ENCODE measurements at places on chromosomes 4 and X.

DNA sequence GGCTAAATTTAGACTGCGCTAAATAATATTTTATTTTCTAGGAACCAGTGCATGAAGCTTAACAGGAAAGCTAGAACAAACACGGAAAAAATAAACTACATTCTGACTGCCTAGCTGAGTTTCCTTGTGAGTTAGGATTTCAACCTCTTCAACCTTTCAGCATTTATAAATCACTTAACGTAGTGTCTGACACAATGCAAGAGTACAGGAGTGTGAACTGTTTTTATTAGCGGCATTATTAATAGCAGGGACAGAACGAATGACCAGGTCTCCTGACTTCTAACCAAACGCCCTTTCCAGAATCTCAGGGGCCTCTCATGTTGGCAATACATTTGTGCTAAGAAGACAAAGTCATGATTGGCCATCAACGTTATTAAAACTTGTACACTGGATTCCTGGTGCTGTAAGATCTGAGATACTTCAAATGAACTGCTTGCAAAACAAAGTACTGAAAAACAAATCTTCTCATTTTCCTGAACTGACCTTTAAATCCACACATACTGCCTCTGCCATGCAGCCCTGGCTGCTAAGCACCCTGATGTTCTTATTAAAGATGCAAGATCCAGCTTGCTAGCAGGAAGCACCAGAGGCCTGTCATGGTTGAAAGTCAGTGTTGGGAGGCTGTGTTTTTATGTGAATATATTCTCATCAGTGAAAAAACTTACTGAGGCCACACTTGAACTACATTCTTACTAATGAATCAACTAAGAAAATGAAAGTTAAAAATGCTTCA, 380.4 kb upstream of the CPEB2 start:
- DNase-seq = no peak

DNA sequence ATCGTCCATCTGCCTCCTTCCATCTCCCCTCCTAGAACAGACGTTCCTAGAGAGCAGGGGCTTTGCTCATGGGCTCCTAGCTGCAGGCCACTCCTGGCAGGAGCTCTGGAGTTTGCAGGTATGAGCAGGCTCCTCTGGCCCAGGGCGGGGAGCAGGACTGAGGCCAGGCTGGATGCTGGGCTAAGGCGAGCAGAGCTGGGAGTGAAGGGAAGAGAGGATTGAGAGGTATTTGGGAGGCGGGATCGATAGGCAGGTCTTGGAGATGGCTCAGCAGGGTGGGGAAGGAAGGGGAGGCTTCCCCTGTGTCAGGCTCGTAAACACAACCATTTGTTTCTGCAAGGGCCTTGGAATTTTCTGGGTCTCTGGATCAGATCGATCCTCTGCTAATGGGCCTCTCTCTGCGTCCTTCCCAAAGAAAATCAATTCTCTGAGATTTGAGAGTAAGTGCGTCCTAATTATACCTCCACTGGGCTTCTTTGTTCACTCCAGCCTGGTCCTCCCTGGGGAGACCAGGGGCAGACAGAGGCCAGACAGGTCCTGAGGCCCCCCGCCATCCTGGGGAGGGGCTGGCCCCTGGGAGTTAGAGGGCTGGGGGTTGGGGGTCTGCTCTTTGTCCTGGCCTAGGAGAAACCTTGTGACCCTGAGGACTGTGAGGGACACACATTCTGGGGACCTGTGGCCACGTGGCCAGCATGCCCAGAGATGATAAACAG, 94.8 kb upstream of the PSAPL1 start:
- peak; percentile 81 for DNase-seq

DNA sequence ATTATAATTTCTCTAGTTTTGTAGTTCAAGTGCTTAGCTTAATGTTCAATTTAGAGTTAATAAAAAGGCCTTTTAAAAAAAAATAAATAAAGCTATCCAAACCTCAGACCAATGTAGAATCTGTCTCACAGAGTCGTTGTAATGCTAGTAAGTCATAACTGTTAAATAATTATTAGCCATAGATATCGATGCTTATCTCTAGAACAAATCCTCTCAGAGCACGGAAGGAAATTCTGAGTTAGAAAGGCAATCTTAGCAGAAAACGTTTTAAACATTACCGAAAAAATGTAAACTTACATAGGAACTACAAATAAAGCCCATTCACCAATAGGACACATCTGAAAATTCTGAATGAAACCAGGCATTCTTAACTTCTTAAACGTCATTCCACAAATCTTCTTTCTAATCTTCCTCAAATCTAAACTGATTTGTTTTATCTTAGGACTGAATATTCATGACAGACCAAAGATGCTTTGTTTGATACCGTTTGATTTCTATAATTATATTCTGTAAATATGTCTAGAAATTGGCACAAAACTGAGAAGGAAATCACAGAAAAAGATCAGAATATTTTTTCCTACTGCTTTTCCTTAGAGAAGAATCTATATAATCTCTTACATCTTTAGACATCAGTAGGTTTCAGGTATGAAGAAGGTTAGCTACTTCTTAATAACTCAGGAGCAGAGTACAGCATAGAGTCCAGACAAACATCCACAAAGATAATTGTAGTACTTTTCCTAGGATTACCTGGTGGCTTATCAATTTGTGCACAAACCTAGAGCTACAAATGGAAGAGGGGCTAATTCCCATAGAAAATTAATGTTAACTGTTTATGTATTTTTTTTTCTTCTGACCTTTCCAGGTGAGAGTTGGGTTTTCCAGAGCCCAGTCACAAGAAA, 140.7 kb downstream of the BTC start:
- DNase-seq = no peak

DNA sequence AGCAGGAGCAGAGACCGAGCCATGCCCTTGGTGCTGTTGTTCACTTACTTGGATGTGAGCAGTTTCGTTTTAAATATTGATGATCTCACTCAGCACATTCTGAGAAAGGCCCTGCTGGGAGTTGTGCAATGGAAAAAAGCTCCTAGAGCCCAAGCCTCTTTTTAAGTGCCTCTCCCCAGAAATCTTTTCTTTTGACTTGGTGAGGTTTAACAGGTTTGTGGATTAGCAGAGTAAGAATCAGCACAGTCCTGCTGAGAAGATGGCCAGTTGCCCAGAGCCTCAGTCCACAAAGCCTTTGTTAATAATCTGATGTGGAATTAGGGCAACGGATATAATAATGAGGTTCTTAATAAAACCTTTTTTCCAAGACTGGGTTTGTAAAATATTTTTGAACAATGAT, 157.5 kb upstream of the ATP6AP2 start:
- DNase-seq = peak; percentile 61

GRCh38 chrX:20530406-20530921, 263.8 kb upstream of the RPS6KA3 start:
- peak; percentile 87 for DNase-seq

GRCh38 chr4:89837385-89837992, 528 bp upstream of the SNCA start:
- DNase-seq = no peak

DNA sequence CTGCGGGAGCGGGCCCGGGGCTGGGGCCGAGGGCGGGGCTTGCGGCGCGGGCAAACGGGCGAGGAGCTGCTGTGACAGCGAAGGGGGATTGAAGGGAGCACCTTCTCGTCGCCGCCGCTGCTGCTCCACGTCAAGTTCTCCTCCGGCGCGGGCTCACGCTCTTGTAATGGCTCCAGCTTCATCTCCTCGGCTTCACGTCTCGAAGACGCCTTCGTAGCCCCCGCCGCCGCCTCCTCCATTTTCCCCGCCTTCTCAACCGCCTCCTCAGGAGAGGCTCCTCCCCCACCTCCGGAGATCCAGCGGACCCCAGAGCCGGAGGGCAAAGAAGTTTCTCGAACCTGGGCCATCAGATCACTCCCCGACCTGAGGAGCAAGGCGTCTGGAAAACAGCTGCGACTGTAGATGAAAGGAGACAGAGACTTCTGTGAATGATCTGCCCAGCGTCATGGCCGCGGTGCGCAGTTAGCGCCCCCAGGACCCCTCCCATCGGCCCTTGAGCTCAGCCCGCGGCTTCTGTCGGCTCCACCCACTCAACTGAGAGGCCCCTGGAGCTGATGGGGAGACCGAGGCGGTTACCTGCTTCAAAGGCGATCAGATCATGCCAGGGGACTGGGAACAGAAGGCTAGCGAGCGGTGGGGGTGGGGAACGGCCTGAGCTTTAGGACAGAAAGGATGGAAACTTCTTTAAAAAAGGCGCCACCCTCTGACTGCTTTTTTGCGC, 895 bp downstream of the USP51 start:
- DNase-seq = peak; percentile 85

- peak; percentile 90 for DNase-seq
These were observed 531 bp downstream of the CAMK2D start for GRCh38 chr4:113760795-113761619.

GRCh38 chr4:17650406-17650805, 36.0 kb downstream of the MED28 start:
- DNase-seq = no peak

GRCh38 chr4:147727476-147728028, 4.3 kb upstream of the ARHGAP10 start:
- DNase-seq = no peak

DNA sequence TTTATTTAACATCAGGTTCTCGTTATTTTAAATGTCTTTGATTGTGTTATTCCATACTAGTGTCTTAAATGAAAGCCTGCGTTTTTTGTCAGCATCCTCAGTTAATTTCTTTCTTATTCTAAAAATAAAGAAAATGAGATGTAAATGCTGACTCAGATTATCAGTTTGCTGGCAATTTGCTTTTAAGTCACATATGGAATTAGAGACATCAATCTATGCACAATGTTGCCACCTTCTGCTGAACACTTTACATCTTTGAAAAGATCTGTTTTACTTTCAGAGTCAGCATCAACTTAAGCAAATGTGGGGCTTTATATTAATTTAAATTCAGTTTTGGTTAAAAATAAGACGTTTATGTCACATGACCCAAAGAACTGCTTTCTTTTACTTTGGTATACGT, 99.2 kb downstream of the ADGRL3 start:
- DNase-seq = no peak

DNA sequence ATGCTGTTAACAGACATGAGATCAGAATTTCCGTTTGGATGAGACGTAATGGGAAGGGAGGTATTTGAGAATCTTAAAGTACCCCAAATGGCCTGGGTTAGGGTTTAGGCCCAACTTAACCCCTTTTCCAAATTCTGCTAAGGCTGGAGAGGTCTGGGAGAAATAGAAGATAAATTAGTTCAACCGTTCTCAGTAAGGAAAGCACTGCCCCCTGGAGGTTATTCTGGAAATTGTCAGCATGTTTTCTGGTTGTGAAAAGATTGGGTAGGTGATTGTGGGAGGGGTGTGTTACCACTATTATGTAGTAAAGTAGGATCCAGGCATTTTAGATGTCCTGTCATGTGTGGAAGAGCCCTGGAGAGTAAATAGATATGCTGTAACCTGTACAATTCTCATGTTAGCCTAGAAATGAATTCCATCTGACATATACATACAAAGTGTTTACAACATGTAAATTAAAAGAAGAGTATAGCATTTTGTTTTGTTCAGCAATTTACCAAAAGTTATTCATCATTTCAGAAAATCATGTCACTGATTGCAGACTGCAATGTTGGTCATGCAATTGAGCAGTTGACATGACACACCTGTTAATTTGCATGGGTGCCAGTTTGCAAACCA, 26.8 kb upstream of the GRXCR1 start:
- DNase-seq = peak; percentile 83

- peak; percentile 4 for DNase-seq
These were observed 355.1 kb upstream of the PABPC5 start for GRCh38 chrX:91079342-91080114.

DNA sequence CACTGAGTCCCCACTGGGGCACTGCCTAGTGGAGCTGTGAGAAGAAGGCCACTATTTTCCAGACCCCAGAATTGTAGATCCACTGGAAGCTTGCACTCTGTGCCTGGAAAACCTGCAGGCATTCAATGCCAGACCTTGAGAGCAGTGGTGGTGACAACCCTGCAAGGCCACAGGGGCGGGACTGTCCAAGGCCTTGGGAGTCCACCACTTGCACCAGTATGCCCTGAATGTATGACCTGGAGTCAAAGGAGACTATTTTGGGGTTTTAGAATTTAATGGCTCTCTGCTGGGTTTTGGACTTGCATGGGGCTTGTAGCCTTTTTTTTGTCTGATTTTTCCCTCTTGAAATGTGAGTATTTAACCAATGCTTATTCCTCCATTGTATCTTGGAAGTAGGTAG, 145.8 kb downstream of the MSN start:
- DNase-seq = no peak

GRCh38 chrX:129493643-129494042, 29.6 kb downstream of the SMARCA1 start:
- DNase-seq = no peak

- peak; percentile 51 for DNase-seq
These were observed 279.9 kb downstream of the ASMT start for GRCh38 chrX:1894740-1895139.

DNA sequence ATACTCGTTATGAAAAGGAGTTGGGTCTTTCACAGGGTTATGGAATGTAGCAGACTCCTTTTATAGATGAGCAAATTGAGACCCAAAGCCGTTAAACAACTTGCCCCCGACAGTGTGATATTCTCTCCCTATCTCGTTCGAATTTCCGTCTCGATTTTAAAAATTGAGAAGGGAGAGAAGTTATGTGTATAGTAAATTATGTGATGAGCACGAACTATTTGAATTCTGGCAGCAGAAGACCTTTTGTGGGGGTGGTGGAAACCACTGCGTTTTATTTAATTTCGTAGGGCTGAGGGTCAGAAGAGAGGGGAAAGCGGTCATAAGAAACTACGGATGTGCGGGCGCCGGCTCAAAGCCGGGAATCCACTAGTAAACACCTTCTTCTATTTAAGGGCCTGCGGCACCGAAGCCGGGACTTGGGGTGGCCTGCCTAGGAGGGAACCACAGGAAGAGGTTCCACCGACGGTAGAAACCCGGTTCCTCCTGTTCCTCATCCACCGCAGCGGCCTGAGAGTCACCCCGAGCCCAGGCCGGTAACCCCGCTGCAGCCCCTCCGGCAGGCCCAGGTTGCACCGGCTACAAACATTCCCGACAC, 1.5 kb upstream of the DDX3X start:
- no peak for DNase-seq

GRCh38 chr4:143021384-143021783, 163.3 kb upstream of the USP38 start:
- DNase-seq = no peak

- no peak for DNase-seq
These were observed 23.4 kb downstream of the STAP1 start for GRCh38 chr4:67581913-67582312.

- DNase-seq = no peak
These were observed 84.7 kb downstream of the CRMP1 start for GRCh38 chr4:5808081-5808741.

- peak; percentile 65 for DNase-seq
These were observed 27.2 kb downstream of the BST1 start for GRCh38 chr4:15729910-15730533.

GRCh38 chr4:98700656-98701055, 42.2 kb upstream of the TSPAN5 start:
- no peak for DNase-seq

GRCh38 chrX:17818726-17819125, 42.4 kb downstream of the RAI2 start:
- DNase-seq = no peak

DNA sequence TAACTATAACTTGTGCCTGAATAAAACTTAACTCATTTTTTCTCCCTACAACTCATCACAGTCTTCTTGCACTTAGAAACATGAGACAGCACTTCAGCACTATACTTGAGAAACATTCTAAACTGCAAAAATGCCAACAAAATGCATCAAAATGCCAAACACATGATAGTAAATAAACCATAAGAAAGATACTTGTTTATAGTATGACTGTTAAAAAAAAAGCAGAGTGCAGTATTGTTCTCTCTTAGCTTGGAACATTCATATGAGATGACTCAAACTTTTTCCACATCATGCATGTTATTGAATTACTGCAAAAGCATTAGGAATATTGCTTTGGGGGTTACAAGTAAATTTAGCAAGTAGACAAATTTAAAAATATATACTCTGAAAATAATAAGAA, 135.7 kb upstream of the ANXA10 start:
- no peak for DNase-seq
